ENCODE measurements at places on chromosomes 7 and 10.

GRCh38 chr10:62689712-62690111 is 114.8 kb upstream of the ADO start:
- peak; percentile 59 for DNase-seq

- DNase-seq, result no peak
Measured at GRCh38 chr10:120381931-120382330, 75.1 kb upstream of the PLPP4 start.

- no peak for DNase-seq
Measured at GRCh38 chr7:43535031-43535451, 47.9 kb upstream of the STK17A start.

DNA sequence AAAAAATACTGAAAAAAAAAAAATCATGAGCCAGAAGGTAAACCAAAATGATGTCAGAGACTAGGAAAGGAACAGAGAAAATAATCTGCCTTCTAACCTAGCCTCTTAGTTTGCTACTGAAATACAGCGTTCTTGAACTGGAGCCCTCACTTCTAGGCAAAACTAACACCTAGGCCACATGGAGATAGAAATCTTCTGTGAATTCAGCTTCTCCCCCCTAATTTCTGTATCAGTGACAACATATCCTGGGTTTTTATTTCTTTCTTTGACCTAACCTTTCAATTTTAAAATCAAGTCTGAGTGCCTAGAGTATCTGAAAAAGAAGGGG is 100.1 kb upstream of the GLCCI1 start:
- DNase-seq, result no peak

GRCh38 chr7:93707249-93707648 is 132.7 kb upstream of the CALCR start:
- no peak for DNase-seq

- DNase-seq, result no peak
Measured at GRCh38 chr10:107340326-107340725, 175.8 kb upstream of the SORCS1 start.

GRCh38 chr10:4945766-4946717 is 17.2 kb upstream of the AKR1C1 start:
- no peak for DNase-seq

GRCh38 chr10:97532935-97533671 is 34.4 kb downstream of the UBTD1 start:
- no peak for DNase-seq

DNA sequence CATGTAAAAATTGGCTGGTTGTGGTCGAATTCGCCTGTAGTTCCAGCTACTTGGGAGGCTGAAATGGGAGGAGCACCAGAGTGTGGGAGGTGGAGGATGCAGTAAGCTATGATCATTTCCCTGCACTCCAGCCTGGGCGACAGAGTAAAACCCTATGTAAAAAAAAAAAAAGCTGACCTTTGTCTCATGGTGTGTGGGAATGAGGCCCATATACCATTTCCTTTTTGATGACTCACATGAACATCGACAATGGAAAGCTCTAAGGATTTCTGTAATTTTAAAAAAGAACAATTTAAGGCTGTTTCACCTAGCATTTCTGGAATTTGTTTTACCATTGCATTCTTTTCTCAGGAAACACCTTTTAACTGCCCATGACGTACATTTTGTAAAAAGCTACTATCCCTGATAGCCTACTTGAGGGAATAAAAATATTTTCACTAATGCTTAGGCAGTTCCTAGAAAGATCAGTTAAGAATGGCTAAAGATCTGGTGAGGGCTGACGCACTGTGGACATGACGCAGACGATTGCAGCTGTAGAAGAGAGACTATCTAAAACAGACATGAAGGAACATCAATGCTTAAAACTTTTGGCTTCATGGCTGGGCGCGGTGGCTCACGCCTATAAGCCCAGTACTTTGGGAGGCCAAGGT is 400.6 kb upstream of the IGFBP3 start:
- DNase-seq, result no peak

GRCh38 chr10:22333167-22333974 is 11.9 kb upstream of the SPAG6 start:
- DNase-seq, result peak; percentile 60

- DNase-seq, result no peak
Measured at GRCh38 chr7:35495377-35495776, 199.6 kb downstream of the HERPUD2 start.

GRCh38 chr10:49504528-49504927 is 34.4 kb downstream of the ERCC6 start:
- no peak for DNase-seq

GRCh38 chr7:112053737-112054069 is 152.5 kb downstream of the DOCK4 start:
- DNase-seq, result no peak

GRCh38 chr10:74889662-74889998 is 63.2 kb downstream of the KAT6B start:
- no peak for DNase-seq

DNA sequence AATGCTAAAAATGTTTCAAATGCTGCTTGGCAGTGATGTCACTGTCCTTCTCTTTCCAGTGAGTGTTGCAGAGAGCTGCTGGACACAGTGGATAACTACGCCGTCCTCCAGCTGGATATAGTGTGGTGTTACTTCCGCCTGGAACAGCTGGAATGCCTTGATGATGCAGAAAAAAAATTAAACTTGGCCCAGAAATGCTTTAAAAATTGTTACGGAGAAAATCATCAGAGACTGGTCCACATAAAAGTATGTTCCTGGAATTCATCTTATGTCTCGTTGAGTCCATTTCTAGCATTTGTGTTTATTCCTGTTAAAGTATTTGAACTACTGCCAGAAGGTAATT is 25.2 kb downstream of the NUB1 start:
- DNase-seq, result no peak

Data from CD4-positive, alpha-beta T cell treated with Interleukin-10 for 1 hour (primary cell).